ENCODE measurements at places on chromosomes 5 and 9. TPM values are rescaled to one million over a fixed set of nuclear protein-coding genes. Genes with fewer than 3 reads are reported as not detected.

DNA sequence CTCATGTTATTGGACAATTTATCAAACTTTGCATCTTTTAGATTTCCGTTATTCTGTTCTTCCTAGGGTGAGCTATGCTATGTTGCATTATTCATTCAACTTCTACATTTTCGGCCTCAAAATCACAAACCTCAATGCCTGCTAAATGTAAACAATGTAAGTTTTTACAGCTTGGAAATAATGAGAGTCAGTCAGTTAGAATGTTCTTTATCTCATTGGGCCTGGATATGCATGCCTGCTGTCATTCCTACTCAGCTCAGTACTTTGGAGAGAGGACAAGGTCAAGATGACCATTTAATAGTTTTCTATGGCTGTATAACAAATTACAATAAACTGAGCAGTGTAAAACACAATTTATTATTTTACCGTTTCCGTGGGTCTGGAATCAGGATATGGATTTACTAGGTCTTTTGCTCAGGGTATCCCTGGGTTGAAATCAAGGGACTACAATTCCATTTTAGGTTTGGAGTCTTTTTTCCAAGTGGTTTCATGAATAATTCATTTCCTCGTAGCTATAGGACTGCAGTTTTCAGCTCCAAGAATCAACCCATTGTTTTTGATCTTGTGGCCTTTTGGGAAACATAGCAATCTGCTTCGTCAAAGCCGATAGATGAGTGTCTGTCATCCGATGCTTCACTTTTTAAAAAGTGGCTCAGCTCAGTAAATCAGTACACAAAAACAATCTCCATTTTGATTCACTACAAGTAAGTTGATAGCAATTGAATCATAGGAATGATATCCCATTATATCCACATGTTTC, 1143.2 kb upstream of the CDH6 start:
- no peak for DNase-seq

DNA sequence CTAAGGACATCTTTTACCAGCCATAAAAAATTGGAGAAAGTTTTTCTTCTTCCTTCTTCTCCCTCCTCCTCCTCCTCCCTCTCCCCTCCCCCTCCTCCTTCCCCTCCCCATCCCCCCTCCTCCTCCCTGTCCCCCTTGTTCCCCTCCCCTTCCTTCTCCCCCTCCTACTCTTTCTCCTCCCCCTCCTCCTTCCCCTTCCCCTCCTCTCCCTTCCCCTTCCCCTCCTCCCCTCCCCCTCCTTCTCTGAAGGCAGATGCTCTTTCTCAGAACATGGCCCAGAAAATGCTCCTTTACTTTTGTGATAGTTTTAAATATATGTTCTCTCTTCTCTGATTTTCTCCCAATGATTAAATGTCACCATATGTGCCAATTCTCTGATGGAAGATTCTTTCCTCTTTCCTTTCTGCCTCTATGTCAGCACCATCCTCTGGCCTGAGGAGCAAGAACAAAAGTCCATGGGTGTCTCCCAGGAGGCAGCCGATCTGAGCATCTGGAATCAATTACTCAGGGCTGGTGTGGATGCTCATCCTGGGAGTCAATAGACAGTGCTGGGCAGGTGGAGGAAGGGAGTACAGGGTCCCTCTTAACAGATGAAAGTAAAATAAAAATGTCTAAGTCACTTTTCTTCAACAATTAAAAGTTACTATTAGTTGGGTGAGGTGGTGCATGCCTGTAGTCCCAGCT, 63.0 kb upstream of the GNA14 start:
- no peak for DNase-seq

DNA sequence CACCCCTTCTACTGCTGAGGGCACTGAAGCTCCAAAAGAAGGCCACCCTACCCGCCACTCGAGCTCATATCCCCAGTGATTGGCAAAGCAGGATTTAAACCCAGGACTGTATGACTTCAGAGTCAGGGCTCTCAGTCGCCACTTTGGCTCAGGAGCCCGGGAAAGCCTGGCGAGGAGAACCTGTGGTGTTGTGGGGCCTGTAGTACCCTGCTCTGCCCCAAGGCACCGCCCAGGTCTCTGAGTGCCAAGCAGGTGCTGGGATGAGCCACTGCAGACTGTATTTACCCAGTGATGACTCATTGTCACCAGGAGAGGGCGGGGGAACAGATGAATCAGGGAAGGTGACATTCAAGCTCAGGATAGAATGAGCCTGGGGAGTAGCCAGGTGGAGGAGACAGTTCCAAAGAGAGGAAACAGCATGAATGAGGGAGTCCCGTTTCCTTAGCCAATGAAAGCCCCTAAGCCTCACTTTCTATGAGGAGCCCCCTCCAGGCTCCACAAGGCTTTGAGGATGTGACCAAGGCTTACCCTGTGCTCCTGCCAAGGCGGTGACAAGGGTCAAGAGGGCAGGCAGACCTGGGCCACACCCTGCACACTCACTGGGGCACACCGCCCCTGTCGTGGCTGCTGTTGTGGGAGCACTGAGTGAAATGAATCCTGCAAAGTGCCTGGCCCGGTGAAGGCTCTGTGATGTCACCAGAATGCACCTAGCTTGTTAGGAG, 17.8 kb upstream of the DPM2 start:
- peak; percentile 76 for DNase-seq

- DNase-seq, result no peak
Observed at GRCh38 chr5:139915266-139915665, 119.7 kb downstream of the PSD2 start.

ZDHHC11 gene
- total RNA-seq, result 37.5 TPM

DNA sequence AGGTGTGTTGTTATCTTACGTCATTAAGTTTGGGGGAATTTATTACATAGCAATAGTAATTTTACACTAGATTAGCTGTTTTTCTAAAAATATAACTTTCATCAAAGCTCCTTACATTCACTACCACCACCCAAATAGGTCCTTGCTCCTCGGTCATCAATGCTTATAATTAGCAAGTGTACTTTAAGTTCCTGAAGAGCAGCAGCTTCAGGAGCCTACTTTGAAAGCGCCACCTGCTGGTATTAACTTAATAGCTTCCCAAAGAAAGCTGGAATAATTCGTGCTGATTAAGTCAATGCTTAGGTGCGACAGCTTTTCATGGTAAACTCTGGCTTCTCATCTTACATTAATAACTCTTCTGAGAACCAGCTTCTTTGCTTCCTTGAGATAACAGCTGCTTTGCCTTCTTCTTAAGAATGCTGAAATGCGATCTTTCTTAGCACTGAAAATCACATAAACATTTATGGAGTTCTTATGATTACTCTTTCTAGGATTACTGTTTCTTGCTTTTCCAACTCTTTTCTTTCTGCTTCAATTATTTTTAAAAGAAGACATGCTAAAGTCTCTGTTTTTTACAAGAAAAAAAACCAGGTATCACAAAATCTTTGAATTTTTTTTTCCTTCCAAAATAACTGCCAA, 10.0 kb upstream of the C5 start:
- DNase-seq, result no peak

MYO10 gene
- 90.8 TPM for total RNA-seq

DNA sequence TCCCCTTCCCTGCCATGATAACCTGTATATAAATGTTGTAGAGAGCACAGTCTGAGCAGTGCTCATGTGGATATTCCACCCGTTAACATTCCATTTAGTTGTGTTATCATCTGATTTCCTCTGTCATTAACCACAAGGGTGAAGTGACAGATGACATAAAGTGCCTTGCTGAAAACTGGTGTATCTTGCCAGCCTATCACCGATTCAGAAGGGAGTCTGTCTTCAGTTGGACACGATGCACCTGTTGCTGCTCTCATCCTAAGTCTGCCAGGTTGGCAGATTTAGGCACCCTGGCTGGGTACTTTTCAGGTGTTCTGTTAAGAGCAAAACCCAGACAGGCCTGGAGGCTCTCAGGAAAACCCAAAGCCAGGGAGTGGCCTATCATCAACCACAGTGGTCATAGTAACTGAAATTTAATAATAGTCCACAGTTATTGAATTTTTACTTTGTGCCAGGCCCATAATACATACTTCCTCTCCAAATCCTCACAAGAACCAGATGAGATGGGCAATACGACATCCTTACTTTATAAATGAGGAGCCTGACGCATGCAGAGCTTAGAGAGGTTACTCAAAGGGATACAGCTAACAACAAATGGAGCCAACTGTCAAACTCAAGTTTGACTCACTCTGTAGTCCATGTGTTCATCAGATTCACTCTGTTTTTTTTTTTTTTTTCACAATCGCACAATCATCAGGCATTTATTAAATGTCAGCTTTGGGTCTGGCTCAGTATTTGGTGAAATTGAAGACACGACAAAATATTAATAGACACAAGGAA, 100.7 kb upstream of the SPRY4 start:
- DNase-seq, result no peak

DNA sequence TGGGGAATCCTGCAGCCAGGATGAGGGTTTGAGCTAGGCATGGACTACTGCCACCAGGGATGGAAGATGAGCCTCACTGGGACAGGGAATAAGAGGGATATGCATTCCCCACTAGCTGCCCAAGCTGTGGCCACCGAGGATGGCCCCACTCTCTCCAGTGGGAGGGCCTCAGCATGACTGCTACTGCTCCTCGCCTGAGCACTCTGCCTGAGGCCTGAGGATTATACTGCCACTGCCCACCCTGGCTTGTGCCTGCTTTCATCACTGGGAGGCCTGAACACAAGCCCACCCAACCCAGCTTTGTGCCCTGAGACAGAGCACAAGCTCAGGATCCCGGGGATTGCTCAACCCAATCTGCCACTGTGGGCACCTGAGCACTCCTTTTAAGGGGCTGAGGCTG, 425.6 kb downstream of the RASEF start:
- no peak for DNase-seq

DNA sequence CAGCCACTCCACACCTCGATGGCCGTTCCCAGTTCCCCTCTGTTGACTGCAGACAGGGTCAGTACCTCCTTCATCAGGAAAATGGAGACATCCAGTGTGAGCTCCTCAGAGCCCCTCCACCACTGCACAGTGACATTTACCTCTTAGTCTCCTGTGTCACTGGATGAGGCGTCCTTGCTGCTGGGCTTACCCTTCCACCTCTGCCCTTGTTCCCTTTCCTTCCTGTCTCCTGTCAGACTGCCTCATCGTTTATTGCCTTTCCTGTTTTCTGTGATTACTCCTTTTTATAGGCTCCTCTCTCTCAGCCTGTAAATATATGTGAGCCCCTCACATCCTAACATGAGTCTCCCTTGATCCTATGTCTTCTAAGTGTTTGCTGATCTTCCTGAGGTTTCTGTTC, 23.2 kb upstream of the SPTAN1 start:
- DNase-seq, result no peak

C9orf153 gene
- not detected for total RNA-seq

- peak; percentile 56 for DNase-seq
Observed at GRCh38 chr5:13987843-13988464, 43.5 kb upstream of the DNAH5 start.

ANAPC2 gene
- 80.9 TPM for total RNA-seq

DNA sequence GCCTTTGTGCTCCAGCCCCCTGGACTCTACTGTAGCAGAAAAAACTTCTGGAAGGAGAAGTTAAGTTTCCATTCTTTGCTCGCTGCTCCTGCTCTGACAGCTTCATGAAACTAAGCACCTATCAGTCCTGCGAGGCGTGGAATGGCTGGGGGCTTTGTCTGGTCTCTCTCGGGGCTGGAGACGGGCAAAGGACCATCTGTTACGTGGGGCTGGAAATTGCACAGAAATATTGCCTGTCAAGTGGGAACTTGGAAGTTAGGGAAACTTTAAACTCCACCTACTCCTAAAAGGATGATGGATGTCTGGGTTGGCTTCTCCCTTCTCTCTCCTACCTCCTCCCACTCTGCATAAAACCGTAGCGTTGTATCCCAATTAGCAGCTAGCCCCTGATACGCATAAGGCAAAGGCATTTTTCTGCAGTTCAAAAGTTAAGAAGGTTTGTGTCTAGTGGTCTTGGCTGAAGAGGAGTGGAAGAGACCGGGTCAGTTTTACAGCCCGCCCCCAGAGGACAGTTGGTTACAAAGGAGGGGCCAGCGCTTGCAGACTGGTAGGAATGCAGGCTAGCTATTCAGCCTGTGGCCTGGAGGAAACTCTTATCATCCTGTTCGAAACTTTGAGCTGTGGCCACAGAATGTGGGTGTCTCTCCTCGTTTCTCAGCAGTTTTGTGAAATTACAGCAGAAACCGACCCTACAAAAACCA, 1.3 kb downstream of the FBXL7 start:
- peak; percentile 69 for DNase-seq

GRCh38 chr5:43041110-43041668, 1.1 kb upstream of the ANXA2R start:
- DNase-seq, result no peak

DMXL1 gene
- total RNA-seq, result 40.6 TPM

DNA sequence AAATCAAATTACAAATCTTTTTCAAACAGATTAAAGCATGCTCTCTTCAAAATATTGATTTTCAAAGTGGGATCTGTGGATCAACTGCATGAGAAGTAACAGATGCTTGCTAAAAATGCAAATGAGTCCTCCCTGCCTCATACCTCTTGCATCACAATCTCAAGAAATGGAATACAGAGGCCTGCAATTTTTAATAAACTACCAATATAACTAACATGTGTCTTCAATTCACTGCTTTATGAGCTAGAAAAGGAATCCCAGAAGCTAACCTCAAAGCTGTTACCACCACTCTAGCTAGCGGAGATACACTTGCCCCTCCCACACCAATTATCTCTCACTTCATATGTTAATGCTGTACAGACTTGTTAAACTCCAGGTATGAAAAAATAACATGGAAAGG, 9.6 kb downstream of the OR13C5 start:
- no peak for DNase-seq

DNA sequence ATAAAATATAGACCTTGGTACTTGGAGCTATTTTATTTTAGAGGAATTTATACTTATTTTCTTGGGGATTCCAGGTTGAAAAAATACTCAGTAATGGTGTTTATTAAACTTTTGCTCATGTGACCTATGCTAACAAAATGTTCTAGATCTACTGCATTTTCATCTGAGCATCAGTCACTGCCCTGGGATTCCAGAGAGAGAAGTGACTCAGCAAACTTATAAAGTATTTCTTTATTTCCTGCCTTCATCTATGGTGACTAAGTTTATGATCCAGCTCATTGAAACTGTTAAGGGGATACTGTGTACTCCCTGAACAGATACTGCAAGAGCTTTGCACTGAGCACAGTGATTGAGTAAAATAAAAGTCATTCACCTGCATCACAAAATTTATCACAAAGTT, 298.5 kb upstream of the CDH18 start:
- DNase-seq, result no peak

NPR2 gene
- 10.1 TPM for total RNA-seq
